GOT3 (cell line): ENCODE measurements at places on chromosomes 3 and 15.

DNA sequence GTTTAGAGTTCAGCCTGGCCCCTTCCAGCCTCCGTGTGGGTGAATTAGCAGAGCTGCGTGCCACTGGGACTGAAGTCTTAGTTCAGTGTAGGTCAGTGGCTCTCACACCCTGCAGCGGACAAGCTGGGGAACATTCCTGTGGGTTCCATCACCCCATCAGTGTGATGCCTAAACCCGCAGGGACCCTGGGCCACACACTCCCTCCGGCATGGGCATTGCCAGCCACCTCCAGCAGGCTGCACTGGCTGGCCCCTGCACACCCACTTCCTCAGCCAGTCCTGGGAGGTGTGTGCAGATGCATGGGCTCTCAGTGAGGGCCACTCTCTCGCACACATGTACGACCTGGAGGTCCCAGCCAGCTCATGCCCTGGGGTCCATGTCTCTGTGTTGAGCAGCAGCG, 32.1 kb upstream of the TOPBP1 start:
- DNase-seq: no peak

DNA sequence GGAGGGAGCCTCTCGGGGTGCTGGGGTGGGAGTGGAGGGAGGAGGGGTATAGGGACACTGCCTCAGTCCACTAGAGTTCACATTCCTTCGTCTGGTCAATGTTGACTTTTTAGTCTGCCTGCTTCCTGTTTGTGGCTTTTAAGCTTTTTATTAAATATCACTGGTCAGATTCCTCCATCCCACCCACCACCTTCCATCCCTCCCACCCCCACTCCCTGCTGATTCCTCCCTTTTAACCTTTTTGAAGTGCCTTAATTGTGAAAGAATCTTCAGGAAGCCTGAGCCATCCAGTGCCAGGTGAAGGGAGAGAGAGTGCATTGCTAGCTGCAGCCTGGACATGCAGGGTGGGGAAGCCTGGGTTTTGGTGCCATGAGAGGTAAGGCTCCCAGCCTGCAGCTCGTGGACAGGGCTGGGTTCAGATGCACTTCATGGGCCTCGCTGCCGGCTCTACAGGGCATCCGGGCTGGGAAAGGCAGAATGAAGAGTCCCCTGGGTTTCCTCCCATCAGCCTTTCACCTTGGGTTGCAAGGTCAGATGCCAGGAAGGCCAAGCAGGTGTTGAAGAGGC, 105.9 kb downstream of the DNAJB8 start:
- no peak for DNase-seq

DNA sequence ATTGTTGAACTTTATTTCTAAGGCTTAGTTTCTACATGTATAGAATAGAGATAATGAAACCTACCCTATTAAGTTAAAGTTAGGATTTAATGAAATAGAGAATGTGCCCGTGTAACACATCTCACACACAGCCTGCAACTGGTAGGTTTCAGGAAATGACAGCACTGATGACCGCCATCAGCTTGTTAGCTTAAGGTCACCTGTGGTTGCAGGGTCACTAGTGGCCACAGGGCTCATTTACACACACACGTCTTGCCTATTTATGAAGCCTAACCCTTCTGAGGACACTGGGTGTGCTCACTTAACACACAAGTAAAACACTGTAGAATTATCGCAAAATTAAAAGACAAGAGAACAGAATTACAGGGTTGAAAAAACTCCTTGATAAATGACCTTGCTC, 20.1 kb downstream of the CHRM5 start:
- no peak for DNase-seq

DNA sequence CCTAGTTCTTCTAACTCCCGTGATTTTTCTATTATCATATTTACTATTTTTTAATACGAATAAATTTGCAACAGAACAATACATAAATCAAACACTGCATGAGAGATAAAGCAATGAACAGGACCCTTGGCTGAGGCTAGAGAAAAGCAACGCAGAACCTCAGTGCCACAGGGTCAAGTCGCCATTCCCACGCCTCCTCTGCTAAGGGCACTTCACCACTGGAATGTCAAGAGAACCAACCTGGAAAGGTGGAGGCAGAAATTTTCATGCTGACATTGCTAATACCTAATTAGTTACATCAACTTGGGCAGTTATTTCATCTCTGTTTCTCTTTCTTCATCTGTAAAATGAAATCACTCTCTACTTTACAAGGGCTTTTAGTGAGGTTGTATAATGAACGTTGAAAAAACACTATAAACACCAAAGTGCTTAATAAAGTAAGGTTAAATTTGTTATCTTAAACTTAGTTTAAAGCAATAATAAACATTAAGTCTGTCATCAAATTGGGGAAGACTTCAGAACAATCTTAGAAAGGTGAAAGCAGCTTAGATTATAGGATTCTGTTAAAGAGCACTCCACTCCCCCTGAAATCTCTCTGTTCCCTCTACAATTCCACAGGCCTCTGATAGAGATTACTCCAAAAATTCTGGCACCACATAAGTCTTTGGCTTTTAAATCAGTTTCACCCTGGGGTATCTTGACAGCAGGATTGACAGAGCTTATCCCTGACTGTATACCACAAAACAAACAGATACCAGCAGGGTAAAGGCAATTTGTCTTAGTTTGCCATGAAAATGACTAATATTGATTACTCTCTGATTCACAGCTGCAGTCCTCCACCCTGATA, 41.9 kb downstream of the PLCH1 start:
- DNase-seq: no peak

DNA sequence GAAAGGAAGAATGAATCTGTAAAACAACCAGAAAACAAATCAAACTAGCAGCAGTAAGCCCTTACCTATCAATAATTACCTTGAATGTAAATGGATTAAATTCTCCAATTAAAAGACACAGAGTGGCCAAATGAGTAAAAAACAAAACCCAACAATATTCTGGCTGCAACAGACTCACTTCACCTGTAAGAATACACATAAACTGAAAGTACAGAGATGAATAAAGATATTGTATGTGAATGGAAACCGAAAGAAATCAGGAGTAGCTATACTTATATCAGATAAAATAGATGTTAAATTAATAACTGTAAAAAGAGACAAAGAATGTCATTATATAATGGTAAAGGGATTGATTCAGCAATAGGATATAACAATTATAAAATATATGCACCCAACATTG, 514.5 kb upstream of the DPPA4 start:
- no peak for DNase-seq

- no peak for DNase-seq
Measured at GRCh38 chr15:62380011-62380410, 214.9 kb upstream of the C2CD4B start.

DNA sequence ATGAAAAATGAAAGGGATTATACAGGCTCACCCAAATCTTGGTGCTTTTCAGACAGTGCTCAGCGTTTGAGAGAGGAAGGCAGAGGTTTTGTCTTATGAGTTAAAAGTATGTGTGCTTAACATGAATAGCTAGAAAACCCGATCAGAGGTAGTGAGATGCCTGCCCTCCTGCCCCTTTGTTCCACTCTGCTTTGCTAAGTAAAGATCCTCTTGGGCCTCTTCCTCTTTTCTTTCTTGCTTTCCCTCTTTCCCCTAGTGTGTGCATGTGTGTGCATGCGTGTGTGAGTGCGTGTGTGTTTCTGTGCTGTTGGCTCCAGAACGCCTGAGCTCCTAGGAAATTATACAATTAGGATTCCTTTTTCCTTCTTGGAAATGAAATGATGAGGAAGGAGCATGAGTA, 261.3 kb upstream of the NR2E3 start:
- DNase-seq: no peak

- no peak for DNase-seq
Measured at GRCh38 chr3:105423397-105423796, 56.7 kb downstream of the ALCAM start.

DNA sequence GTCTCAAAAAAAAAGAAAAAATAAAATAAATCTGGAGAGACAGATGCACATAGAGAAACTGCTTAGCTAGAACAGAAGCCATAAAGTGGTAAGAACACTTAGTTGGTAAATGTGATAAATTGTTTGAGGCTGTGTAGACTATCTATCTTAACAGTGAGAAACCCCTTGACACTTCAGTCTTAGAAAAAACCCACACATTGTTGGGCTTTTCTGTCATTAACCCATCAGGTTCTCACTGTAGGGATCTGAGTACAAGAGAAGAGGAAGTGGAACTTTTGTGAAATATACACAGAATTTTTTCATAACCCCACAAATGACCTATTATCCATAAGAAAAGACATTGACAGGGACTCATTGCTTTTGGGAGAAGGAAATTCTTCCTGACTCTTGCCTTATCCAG, 24.4 kb downstream of the TP63 start:
- no peak for DNase-seq

- DNase-seq: no peak
Measured at GRCh38 chr15:75090388-75090734, 67.0 kb downstream of the PPCDC start.

GRCh38 chr3:133037436-133037835, 755 bp upstream of the TMEM108 start:
- DNase-seq: no peak

DNA sequence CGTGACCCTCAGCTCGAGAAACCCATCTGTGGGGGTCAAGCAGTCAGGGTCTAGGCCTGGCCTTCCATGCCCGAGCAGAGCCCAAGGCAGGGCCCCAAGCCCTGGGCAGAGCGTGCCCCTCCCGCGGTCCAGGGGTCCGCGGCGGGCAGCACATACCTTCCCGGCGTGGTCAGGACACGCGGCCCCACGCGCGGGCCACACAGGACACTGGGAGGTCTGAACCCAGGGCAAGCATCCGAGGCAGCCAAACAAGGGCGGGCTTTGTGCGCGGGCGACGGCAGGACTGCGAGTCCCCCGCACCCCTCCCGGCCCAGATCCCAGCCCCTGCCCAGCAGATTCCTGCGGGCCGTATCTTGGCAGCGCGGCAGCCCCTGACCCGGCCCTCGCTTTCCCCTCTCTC, 61.6 kb upstream of the ACAN start:
- no peak for DNase-seq

DNA sequence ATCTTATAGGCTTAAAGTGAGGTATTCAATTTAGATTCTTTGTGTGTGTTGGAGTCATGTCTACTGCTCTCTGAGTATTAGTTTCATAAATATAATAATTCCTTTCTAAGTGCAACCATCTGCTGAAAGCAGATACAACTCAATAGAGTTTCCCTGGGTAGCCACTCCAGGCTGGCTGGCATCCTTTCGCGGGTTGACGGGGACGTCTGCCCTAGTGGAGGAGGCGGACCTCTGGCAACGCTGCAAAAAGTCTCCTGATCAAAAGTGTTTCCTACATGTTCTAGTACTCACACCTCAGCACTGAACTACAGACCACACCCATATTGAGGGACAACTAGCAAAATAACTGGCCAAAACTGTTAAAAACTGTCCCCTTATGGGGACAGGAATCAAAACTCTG, 2.5 kb downstream of the MOBP start:
- no peak for DNase-seq

GRCh38 chr3:154324919-154325318, 632 bp upstream of the DHX36 start:
- DNase-seq: no peak
